Kasumi-1 (cell line): ENCODE measurements at places on chromosomes 5 and 9.

GRCh38 chr9:34588671-34589635 is 571 bp downstream of the CNTFR start:
- no peak for DNase-seq

DNA sequence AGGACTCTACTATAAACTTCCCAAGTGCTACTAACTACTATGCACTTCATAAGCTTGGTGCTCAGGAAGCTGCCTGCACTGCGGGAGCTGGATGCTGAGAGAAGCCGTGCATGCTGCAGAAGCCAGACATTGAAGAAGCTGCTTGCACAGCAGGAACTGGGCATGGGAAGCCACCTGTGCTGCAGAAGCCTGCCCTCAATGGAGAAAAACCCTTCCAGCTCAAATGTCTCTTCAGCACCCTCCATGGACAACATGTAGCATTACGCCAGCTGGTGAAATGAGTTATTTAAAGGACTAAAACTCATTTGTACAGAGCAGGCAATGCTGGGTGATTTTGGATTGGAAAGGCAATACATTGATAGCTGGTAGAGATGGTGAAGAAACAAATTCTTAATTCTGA is 247.2 kb downstream of the KIF4B start:
- DNase-seq = peak; percentile 10

DNA sequence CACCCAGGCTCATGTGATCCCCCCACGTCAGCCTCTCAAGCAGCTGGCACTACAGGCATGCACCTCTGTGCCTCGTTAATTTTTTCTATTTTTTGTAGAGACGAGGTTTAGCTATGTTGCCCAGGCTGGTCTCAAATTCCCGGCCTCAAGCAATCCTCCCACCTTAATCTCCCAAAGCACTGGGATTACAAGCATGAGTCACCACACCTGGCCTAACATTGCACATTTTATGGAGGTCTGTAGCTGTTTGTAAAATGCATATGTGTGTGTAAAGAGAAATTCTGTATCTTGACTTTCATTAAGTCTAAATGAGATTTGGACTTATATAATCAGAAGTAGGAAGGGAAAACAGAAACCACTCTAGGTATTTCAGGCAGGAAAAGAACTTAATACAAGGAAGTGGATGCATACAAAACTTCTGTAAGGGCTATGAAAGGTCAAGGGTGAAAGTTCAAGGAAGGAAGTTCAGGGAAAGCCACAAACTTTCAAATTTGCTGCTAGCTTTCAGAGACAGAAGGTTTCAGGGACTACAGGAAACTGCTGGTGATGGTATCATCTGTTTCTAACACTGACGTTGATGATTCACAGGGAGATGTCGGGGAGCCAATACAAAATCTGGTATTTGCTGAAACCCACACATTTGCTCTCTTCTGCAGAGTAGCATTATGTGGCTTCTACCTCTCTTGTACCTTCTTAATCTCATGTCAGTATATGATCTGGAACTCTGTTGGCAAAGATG is 209.4 kb downstream of the PIK3R1 start:
- peak; percentile 76 for DNase-seq

DNA sequence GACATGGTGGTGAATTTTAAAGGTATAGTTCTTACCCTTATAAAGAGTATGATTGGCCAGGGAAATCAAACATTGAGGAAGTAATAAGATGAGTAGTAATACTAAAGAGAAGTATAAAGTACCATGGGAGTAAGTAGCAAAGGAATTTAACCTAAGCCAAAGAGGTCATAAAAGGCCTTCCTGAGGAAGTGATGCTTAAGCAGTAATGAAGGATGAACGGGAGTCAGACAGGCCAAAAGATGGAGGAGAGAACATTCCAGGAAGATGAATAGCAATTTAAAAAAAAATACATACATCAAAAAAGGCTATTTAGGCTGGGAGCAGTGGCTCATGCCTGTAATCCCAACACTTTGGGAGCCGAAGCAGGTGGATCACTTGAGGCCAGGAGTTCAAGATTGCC is 29.0 kb downstream of the KLHL3 start:
- DNase-seq = no peak

GRCh38 chr5:14491015-14491915 is 90.3 kb upstream of the OTULINL start:
- no peak for DNase-seq

GRCh38 chr9:135565141-135565628 is 3.6 kb downstream of the PAEP start:
- no peak for DNase-seq

- no peak for DNase-seq
Measured at GRCh38 chr5:178378527-178379484, 146.2 kb upstream of the PHYKPL start.

DNA sequence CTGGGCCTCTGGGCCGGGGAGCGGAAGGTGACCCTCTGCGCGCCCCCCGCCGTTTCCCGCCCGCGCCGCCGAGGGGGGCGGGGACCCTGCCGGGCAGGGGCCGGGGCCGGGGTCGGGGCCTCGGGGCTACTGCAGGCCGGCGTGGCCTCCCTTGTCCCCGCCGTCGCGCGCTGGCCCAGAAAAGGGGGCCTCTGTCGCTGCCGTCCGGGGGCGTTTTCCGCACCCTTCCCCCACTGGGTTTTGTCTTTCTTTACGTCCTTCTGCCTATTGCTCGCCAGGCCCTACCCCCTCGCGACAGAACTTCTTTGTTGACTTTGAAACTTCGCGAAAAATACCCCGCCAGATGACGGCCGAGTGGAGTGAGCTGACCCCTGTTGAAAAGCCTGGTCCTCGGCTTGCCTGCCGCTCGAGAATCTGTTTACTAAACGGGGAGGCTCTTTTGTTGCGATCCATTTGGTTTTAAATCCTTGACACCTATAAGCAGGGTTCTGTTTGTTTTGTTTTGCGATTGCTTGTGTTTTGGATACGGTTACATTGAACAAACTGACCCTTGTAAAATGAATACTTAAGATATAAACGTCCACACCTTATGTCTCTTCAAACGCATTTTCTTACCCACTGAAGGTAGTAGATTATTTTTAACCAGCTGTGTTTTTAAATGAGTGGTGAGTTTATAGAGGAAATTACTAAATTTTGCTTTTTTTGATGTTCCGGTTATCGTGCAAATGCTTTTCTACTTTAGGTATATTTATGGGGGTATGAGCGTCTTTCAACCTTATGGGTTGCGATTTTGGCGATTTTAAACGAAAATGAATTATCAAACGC is 765 bp downstream of the MARCHF6 start:
- DNase-seq = peak; percentile 56

DNA sequence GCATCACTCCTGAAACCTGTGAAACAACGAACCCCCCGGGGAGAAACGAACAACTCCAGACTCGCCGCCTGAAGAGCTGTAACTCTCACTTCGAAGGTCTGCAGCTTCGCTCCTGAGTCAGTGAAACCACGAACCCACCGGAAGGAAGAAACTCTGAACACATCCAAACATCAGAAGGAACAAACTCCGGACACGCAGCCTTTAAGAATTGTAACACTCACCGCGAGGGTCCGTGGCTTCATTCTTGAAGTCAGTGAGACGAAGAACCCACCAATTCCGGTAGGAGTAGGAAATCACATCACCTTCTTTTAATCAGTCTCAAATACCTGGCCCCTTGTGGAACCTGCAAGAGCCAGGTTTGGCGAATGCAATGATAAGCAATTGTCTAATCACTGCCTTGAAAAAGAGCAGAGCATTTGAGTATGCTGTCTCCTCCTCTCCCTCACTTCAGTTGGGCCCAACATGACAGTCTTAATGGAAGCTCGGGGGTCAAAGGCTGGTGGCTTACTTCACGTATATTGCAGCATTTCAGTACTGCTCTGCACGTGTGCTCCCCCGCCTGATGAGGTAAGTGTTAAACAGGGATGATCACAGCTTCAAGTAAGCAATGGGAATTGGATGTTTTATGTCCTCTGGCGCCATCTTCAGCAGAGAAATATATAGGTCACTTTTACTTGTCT is 473 bp downstream of the IRGM start:
- DNase-seq = peak; percentile 98

GRCh38 chr5:170960567-170960966 is 98.7 kb downstream of the RANBP17 start:
- no peak for DNase-seq

GRCh38 chr5:65151614-65152013 is 330.1 kb downstream of the ADAMTS6 start:
- DNase-seq = no peak

GRCh38 chr5:110304176-110304575 is 422.3 kb downstream of the TMEM232 start:
- DNase-seq = no peak

DNA sequence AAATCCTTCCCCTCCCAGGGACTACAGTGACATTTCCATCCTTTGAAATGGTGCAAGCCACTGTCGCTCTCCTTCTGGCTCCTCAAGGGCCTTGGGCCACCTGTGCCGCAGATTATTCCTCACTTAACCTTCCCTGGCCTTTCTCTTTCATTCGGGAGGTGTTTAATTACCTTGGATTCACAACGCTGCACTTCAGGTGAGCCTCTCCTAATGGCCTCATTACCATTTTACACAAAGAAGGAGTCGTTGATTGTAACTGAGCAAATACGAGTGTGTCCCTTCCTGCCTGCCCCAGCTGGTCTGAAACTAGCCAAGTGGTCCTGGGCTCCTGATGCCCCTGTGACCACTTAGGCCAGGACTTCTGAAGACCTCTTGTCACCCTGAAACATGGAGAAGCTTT is 205.0 kb downstream of the CRB2 start:
- no peak for DNase-seq

DNA sequence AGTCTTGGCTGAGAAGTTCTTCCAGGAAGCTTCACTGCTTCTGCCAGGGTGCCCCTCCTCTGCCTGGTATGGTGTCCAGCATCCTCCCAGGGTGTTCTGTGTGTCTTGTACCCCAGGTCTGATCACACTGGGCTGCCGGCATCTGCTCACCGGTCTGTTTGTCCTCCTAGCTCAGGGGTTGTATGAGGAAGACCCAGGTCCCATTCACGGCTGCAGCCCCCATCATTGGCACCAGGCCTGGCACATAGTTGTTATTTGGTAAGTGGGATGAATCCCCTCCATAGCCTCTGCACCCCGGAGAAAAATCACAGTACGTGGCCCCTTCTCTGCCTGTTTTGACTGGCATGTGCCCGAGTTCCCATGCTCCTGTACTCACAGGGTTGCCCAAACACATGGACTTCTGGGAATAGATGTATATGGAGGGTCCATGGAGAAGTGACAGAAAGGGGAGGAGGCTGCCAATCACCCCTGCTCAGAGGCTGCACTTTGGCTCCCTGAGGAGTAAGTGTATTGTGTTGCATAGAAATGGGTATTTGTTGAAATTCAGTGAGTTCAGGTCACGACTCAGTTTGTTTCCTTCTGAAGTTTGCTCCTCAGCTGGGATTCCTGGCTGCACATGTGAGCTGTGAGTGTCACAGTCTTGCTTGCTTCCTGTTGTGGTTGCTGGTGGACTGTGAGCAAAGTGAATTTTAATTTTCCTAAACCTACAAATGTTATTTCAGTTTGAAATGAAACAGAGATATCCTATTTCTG is 96.2 kb downstream of the HSPA4 start:
- DNase-seq = peak; percentile 42

- DNase-seq = no peak
Measured at GRCh38 chr9:2174306-2174705, 159.2 kb downstream of the SMARCA2 start.

- no peak for DNase-seq
Measured at GRCh38 chr5:130874861-130875417, 290.1 kb downstream of the HINT1 start.

GRCh38 chr5:134543820-134544614 is 18.5 kb downstream of the JADE2 start:
- DNase-seq = peak; percentile 35

DNA sequence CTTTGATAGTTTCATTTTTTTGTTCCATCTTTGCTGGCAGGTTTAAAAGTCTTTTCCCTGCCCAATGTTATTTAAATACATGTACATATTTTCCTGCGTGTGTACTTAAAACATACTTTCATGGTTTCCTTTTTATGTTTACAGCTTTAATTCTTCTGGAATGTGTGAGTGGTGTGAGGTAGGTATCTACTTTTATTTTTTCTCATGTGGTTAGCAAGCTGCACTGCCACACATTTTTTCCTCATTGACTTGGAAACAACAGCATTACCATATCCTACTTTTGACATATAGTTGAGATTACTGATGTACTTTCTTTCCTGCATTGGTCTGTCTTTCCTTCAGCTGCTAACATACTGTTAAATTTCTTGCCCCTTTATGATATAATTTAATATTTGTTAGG is 51.4 kb upstream of the COL15A1 start:
- DNase-seq = no peak

- no peak for DNase-seq
Measured at GRCh38 chr5:4540375-4541173, 599.6 kb upstream of the ADAMTS16 start.

GRCh38 chr5:127924606-127925005 is 159.0 kb upstream of the SLC12A2 start:
- DNase-seq = no peak

GRCh38 chr9:125831054-125831453 is 83.9 kb downstream of the PBX3 start:
- no peak for DNase-seq

- no peak for DNase-seq
Measured at GRCh38 chr5:88836195-88836838, 46.7 kb downstream of the MEF2C start.

DNA sequence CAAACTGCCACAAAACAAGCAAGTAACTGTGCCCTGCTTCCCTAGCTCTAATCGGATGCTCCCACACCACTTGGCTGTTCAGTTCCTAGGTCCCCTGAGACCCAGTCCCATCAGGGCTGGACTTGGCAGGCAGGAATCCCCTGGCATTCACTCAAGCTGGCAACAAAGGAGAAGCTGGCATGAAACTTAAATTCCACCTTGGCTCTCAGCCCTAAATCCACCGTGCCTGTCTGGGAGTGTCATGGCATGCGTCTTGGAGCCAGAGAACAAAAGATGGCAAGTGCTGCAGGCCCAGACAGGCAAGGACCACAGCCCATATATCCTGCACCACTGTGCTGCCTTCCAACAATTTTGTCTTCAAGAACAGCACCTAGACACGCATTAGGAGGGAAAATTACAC is 38.2 kb downstream of the ETF1 start:
- no peak for DNase-seq

DNA sequence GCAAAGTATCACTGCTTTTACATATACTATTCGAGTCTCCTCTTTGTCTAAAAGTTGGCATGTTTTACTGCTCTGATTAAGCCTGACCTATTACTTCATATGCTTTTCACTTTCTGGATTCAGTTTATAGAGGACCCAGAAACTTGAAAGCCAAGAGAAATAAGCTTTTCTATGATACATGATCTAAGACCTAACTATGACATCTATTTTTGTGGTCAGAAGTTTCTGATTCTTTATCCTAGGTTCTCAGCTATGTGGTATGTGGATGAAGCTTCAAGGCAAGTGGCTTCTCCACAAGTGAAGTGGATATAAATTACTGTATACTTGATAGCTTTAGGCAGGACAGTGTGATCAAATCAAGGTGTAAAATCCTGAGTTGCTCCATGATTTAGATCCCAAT is 6.3 kb downstream of the EDIL3 start:
- DNase-seq = no peak

- DNase-seq = no peak
Measured at GRCh38 chr5:143664623-143665022, 147.3 kb upstream of the HMHB1 start.

- DNase-seq = no peak
Measured at GRCh38 chr5:159410480-159410879, 80.2 kb upstream of the IL12B start.
